Left renal cortex interstitium (tissue), 4 donors: ENCODE measurements at places on chromosomes 2 and 18. TPM values are rescaled to one million over a fixed set of nuclear protein-coding genes. Genes with fewer than 3 reads are reported as not detected.

DNA sequence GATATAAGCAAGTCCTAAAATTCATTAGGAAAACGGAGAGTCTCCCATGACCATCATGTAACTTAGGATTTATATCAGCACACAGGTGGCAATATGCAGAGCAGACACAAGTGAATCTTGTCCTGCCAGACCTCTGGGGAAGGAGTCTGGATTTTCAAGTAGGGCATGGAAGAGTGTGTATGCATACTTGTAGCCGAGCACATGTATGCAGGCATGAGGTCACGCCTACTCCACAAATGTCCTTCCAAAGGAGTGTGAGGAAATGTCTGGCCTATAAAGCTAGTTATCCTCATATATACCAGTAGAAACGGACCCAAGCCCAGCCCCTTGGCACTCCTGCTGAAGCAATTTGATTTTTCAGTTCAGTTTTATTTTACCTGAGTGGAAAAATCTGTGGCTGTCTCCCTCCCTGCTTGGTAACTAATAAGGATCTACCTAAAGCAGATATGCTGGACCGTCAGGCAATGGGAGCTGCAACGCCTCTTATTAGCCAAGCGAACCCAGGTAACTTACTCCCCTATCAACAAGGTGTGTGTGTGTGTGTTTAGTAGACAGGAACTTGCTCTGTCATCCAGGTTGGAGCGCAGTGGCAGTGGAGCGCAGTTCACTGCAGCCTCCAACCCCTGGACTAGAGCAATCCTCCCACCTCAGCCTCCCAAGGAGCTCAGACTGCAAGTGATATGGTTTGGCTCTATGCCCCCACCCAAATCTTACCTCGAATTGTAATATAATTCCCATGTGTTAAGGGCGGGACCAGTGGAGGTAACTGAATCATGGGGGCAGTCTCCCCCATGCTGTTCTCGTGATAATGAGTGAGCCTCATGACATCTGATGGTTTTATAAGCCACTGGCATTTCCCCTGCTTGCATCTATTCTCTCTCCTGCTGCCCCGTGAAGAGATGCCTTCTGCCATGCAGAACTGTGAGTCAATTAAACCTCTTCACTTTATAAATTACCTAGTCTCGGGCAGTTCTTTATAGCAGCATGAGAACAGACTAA is 2.8 kb downstream of the STAT1 start:
- no peak for DNase-seq

DNA sequence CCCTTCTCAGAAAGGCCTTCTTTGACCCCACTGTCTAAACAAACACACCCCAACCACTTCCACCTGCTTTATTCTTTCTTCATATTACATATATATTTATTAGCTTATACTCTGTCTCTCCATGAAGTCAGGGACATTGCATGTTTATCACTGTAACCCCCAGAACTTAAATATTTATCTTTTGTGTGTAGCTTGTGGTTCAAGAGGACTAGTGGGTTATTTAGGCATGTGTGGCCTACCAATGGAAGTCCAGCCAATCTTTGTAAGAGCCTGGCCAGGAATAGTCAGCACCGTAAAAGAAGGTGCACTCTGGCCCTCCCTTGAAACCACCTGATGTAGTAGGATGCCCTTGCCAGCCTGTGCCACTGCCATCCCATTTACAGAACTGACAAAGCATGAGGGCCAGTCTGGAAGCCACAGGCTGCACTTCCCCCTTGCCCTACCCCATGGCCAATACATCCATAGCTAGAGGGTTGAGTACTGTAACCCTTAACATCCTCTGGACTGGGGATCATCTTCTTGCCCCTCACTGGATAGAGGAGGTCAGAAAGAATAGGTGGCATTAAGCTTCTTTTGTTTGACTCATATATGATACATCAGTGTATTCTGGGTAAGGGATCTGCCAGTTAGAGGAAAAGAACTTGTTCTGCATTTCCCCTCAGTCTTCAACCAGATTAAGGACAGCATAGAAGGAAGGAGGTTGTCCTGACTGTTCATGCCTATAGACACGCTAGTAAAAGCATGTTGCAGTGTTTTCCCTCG is 4.9 kb downstream of the NEMP2 start:
- no peak for DNase-seq

- no peak for DNase-seq
These were observed 75.6 kb downstream of the COL3A1 start for GRCh38 chr2:189049709-189050164.

Gene HOXD3
- polyA plus RNA-seq, result 30.9 TPM

Gene ZNF2
- polyA plus RNA-seq, result 8.7 TPM

Gene FOXD4L1
- 0.22 TPM for polyA plus RNA-seq
